Body of pancreas (tissue), 4 donors: ENCODE measurements at places on chromosomes 3 and 15.

- H3K27me3 ChIP-seq = no peaks in the 10 kb centered on the region
- no peak overlapping the region for H3K4me3 ChIP-seq
- no peak overlapping the region for H3K27ac ChIP-seq
- no peak for DNase-seq
Measured at GRCh38 chr15:31148297-31149087, 47.0 kb upstream of the TRPM1 start.

DNA sequence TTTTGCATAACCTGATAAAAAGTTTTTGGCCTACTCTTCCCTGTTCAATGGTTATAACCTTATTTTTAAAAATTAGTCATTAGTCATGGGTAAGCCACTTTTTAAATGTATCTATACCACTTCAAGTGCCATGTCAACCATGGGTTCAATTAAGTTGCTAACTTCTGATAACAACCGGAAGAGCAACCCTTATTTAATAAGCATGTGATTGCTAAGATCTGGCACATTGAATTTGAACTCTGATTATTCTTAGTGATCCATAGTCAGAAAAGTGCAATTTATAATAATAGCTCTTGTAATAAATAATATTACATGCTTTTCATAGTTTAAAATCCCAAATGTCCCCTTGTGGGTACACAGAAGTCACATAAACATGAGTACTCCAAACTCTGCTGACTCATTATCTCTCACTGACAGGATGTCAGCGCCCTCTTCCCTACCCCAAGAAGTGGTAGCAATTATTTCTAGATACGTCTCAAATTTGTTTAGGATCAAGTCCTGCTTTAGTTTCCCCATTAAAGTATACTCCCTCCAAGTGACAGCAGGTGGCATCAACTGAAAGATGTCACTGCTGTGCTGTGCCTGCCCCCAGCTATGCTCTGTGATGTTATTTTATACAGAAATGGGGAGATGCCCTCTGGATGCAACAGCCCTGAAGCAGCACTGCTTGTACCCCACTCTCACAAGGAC lies 18.6 kb downstream of the SAMD7 start:
- DNase-seq = no peak
- H3K4me1 ChIP-seq = no peaks in the 10 kb centered on the region
- no peak overlapping the region for H3K27ac ChIP-seq
- H3K4me3 ChIP-seq = no peak overlapping the region
- no peaks in the 10 kb centered on the region for H3K36me3 ChIP-seq

- no peaks in the 10 kb centered on the region for H3K36me3 ChIP-seq
- no peaks in the 10 kb centered on the region for H3K27me3 ChIP-seq
- no peak for DNase-seq
- no peak overlapping the region for H3K27ac ChIP-seq
- H3K4me3 ChIP-seq = no peak overlapping the region
Measured at GRCh38 chr3:186035277-186035676, 73.6 kb downstream of the ETV5 start.

- H3K4me1 ChIP-seq = peaks cover 14% of the 10 kb centered on the region
- DNase-seq = no peak
- H3K27me3 ChIP-seq = peaks cover 11% of the 10 kb centered on the region
- H3K27ac ChIP-seq = no peak overlapping the region
- no peaks in the 10 kb centered on the region for H3K36me3 ChIP-seq
Measured at GRCh38 chr15:68434021-68434420, 2.1 kb upstream of the ITGA11 start.
